ENCODE measurements at places on chromosomes 16 and 17.
A peak's percentile ranks its signal among the peaks of the same experiment; 100 is the strongest.

- DNase-seq = no peak
These were observed 11.2 kb downstream of the KLHL10 start for GRCh38 chr17:41848788-41849187.

- DNase-seq = no peak
These were observed 36.4 kb upstream of the ARHGAP17 start for GRCh38 chr16:25051406-25052150.

- DNase-seq = no peak
These were observed 61.3 kb upstream of the SIAH1 start for GRCh38 chr16:48446534-48446920.

DNA sequence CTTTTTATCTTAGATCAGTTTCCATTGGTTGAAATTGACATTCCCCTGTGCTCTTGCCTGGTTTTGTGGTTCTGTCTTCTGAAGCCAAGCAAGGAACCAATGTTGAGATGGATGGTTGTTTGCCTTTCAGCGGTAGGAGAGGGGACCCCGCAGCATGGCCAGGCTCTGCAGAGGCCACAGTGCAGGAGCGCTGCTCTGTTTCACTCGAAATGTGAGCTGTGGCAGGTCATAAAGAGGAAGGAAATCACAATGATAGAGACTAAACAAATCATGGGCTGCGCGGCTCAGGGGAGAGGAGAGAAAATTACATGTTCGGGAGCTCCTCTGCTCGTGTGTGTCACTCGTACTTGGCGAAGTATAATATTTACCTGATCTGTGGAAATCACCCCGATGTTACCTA is 148.2 kb downstream of the SNX29 start:
- DNase-seq = no peak

DNA sequence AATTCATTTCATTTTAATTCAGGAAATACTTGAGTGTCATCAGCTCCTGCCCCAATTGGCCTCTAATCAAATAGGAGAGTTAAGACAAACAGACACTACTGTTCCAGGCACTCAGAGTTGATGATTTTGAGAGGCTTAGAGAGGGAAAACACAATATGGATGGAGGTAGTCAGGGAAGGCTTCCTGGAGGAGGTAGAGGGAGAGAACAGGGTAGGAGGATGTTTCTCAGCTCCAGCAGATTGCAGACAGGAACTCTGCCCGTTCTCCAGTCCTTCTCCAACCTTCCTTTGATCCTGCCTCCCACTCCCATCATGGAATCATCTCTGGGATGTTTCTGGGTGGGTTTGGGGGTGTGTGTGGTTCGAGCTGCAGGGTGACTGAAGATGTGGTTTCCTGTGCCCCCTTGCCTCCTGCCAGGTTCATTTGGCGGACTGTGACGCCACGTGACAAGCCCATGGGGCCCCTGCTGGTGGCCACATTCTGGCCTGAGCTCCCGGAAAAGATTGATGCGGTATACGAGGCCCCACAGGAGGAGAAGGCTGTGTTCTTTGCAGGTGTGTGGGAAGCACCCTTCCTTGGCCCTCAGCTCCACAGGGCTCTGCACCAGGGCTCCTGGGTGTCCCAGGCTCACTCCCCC is 12.2 kb upstream of the LPCAT2 start:
- DNase-seq = no peak

GRCh38 chr17:66779237-66779606 is 55.7 kb upstream of the CACNG5 start:
- no peak for DNase-seq

GRCh38 chr16:48235556-48236136 is 8.5 kb upstream of the LONP2 start:
- no peak for DNase-seq

- DNase-seq = no peak
These were observed 271.5 kb downstream of the PHKB start for GRCh38 chr16:47732523-47733111.

GRCh38 chr17:79654350-79654959 is 43.6 kb upstream of the RBFOX3 start:
- DNase-seq = no peak

DNA sequence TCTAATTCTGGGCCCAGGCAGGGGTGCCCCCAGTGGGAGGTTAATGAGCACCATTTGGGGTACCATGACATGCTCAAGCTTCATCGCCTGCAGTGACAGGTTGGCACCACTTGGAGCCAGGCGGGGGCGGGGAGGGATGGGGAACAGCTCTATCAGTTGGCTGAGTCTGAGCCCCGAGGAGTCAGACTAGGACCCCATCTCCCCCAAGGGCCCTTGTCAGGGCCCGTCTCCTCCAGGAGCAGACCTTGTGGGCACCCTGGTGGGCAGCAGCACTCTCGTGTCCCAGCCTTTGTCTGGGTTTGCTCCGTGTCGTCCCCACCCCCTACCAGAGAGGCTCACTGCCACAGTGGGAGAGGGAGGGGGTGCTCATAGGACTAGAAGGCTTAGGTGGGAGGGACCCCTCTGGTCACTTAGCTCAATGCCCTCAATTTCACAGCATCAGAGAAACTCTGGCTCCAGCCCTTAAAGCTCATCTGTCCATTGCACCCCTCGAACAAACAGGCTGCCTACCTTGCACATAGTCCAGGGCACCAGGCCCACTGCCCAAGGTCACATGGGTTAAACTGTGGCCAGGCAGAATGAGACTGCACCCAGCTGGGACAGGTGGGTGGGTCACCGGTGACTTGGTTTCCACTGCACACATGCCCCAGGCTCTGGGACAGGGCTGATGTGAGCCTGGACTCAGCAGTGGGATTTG is 4.1 kb downstream of the PPP1R9B start:
- no peak for DNase-seq

- DNase-seq = no peak
These were observed 985 bp downstream of the SGSM2 start for GRCh38 chr17:2338315-2338657.

DNA sequence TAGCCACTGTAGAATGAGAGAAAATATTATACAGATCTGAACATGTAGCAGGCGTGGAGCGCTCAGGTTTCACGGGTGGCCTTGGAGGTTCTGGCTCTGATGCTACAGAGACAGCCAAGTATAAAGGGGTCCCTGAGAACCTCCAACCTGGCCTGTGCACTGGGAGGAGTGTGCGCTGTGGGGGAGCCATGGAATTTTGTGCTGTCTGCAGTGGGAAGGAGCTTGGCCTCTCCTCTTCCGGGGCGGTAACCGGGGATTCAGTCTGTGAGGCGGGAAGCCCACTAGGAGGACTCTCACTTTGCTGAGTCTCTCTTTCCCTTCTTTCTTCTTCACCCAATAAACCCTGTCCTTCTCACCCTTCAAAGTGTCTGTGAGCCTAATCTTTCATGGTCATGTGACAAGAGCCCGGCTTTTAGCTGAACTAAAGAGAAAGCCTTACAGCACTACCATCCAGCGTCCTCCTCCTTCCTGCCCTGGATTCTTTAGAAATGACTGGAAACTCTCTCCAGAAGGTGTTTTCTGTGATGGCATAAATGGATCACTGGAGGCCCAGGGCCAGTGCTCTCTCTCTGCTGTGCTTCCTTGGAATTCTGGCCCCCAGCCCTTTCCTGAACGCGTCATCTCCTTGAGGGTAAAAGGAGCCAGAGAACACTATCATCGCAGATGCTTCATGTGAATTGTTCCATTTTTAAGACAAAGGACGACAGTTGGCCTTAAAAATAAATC is 232.1 kb upstream of the CACNG5 start:
- DNase-seq = no peak

- no peak for DNase-seq
These were observed 19.8 kb downstream of the CARD14 start for GRCh38 chr17:80189611-80190010.

GRCh38 chr17:1234455-1234854 is 35.8 kb upstream of the BHLHA9 start:
- DNase-seq = no peak

DNA sequence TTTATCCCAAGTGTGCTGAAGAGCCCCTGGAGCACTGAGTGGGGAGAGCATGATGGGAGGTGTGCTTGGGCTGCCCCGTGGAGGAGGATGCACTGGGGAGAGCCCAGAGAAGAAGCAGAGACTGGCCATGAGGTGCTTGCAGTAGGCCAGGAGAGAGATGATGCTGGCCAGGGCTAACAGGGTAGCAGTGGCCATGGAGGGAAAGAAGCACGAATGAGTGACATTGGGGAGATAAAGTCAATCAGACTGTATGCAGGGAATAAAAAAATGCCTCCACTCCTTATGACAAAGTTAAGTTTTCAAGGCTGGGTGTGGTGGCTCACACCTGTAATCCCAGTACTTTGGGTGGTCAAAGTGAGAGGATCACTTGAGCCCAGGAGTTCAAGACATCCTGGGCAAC is 5.4 kb upstream of the TMEM220 start:
- DNase-seq = no peak

GRCh38 chr17:50268743-50269275 is 5.5 kb upstream of the TMEM92 start:
- no peak for DNase-seq

GRCh38 chr16:53224951-53225533 is 170.3 kb downstream of the CHD9 start:
- DNase-seq = no peak

DNA sequence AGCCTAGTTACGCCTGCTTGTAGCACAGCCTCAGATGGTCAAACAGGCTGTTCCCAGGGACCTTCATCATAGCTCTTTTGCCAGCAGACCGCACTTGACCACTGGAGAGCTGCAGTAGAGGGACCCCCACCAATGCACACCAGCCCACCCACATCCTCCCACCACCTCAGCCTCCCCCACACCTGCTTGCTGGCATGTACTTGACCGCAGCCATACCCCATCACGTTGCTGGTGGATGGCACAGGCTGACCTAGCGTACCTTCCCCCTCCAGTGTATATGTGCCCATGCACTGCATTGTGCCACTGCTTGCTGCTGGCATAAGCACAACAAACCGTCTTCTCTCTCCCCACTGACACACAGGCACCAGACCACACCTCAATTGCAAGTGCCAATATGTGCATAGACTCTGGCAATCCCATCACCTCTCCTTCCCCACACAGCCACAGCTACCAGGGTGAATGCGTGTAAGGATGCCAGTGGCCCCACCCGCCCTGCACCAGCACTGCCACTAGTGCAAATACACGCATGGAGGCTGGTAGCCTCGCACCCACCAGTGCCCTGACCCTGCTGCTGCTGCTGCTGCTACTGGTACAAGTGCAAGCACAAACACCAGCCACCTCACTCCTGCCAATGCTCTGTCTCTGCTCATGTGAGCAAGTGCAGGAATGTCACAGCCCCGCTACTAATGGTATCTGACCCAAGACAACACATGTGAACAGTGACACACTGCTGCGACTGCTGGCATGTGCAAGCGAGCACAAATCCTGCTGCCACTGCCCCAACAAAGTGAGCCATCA is 1377.6 kb downstream of the CDH11 start:
- no peak for DNase-seq

DNA sequence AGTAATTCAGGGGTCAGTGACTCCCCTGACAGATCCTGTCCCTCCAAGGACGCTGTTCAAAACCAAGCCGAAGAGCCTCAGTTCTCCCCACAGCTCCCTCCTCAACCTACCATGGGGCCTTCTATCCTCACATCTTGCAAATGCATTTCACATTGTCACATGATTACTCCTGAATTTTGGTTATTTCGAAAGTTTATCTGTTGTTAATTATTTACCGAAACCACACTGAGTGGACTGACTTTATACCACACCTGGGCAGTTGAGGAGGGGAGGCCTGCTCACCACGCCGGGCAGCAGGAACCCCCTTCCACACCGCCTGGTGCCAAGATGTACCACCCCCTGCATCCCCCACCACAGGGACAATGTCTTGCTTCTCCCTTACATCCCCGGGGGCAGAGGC is 4.7 kb downstream of the TIMP2 start:
- DNase-seq = no peak

- DNase-seq = no peak
These were observed 1.3 kb downstream of the ERBB2 start for GRCh38 chr17:39701012-39701783.

- no peak for DNase-seq
These were observed 14.0 kb downstream of the CYB5B start for GRCh38 chr16:69438465-69438864.

DNA sequence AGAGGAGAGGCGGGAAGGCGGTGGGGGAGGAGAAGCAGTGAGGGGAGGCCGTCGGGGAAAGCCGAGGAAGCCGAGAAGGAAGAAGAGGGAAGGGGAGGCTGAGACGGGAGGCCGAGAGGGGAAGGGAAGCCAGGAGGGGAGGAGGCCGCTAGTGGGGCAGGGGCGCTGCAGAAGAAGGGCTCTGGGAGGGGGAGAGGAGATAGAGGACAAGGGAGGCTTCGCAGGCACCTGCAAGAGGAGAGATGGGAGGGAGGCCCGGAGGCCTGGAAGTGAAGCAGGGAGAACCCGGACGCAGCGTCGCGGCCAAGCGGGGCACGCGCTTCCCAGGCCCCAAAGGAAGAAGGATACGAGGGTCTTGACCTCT is 2.3 kb downstream of the C17orf58 start:
- DNase-seq = no peak

GRCh38 chr17:45339646-45340605 is 23.1 kb upstream of the MAP3K14 start:
- no peak for DNase-seq

- DNase-seq = no peak
These were observed at the start of gene EME2 for GRCh38 chr16:1772362-1772907. TSS of gene EME2 (plus strand) at chr16:1772810. CDS start at chr16:1773228, 418 bp downstream.

- peak; percentile 51 for DNase-seq
These were observed 35.1 kb downstream of the MFSD11 start for GRCh38 chr17:76772842-76773525.

- DNase-seq = no peak
These were observed 83.9 kb downstream of the YPEL2 start for GRCh38 chr17:59415397-59415796.

DNA sequence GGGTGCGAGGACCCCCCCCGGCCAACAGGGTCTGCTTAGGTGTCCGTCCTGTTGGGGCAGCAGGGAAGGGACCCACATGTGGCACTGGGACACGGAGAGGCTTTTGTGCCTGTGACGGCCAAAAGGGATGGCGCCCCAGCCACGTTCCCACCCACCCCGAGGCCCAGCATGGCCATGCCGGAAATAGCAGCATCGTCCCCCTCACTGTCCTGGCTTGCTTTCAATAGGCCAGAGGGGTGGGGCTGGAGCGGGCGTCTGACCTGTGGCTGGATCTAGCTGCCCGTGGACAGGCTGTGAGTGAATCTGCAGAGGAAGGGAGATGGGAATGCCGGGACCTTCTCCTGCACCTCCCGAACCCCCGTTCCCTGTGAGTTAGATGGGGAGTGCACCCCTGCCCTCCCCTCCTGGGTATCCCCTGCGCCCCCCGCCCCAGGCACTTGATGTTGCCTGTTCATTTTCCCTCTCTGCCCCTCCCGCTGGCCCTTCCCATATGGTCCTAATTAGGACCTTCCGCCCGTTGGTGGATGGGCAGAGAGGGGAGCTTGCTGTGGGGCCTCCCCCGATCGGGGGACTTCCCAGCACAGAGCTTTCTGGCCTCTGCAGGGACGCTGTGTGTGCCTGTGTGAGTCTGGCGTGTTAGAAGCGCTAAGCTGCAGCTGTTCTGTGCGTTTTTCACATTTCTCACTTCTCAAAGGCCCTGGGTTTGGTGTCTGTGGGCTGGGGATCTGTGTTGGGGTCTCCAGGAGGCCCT is 292.8 kb downstream of the SEC14L1 start:
- no peak for DNase-seq

All from activated CD8-positive, alpha-beta memory T cell treated with anti-CD3 and anti-CD28 coated beads for 4 hours (primary cell).